Epithelial cell of proximal tubule (primary cell): ENCODE measurements at places on chromosomes 2 and 18.
A peak's percentile ranks its signal among the peaks of the same experiment; 100 is the strongest.

DNA sequence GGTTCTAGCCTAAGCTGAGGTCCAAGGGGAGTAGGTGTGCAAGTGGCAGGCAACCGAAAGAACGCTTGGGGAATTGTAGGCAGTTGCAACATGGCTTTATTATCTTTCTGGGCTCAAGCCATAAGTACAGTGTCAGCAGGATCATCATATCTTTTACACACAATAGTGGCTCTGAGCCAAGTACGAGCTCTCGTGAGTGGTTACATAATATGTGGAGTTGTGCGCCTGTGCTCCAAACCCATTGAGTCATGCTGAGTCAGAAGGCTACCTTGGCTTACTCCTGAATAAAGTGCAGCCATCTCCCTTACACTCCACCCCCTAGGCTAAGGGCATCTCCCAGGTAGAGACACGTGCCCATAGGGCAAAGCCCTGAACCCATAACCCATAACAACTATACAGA is 233.9 kb downstream of the SATB2 start:
- no peak for DNase-seq

- no peak for DNase-seq
These were observed 13.9 kb downstream of the ODC1 start for GRCh38 chr2:10433947-10434885.

DNA sequence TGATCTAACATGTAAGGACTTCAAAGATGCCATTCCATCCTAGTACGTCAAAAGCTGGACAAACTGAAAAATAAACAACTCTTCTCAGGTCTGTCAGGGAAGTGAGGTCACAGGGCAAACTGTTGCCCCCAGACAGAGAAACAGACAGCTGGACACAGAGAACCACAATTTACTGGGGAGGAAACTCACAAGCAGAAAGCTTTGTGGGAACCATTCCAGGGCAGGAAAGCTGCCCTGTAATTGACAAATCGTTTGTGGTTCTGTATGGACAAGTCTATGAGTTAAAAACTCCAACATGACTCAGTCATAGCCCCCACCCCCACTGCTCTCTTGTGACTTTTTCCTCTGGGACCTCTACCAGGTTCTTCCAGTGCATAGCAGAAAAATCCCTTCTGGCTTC is 28.4 kb downstream of the MCEE start:
- DNase-seq = no peak

DNA sequence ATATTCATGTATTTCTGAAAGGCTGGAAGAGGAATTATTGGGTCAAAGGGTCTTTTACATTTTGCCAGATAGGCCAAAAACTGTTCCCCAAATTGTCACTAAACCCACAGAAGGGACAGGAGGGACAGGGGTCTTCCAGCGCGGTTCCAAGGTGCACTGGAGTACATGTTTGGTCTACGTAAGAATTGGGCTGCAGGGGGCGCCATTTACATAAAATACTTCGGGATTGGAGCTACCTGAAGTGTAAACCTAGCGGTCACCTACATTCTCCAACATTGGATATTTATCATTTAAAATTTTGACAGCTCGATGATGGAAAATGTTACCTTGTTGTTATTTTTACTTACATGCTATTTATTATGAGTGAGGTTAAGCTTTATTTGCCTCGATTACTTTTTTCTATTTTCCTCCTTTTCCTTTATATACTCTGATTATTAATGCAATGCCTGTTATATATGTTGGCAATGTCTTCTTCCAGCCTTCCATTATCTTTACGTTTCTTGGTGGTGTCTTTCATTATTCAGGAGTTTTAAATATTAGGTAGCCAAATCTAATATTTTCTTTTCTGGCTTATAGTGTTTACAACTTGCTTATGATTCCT is 43.0 kb upstream of the RAB6C start:
- no peak for DNase-seq

GRCh38 chr18:44798433-44799048 is 117.9 kb downstream of the SETBP1 start:
- no peak for DNase-seq

- DNase-seq = no peak
These were observed at the start of gene COL3A1 for GRCh38 chr2:188974164-188974563. COL3A1 (plus strand) TSS chr2:188974373; CDS start chr2:188974490, 117 bp downstream.

DNA sequence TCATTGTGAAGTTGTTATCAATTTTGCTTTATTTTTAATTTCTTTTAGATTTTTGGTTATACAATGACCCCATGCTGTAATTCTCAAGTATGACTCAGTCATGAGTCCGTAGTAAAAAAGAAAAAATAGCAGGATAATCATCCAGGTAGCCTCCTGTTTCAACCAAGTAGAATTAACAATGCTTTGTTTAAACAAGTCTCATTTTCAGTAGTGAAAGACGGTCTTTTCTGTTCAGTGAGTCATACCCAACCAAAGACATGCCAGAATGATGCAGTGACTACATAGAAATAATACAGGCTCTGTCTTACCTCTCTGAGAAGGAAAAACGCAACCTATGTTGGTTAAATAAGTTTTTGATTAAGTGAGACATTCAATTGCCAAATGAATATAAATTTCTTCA is 67.8 kb upstream of the DSC1 start:
- DNase-seq = peak; percentile 74

- no peak for DNase-seq
These were observed 8.2 kb downstream of the MALL start for GRCh38 chr2:110107092-110108079.

DNA sequence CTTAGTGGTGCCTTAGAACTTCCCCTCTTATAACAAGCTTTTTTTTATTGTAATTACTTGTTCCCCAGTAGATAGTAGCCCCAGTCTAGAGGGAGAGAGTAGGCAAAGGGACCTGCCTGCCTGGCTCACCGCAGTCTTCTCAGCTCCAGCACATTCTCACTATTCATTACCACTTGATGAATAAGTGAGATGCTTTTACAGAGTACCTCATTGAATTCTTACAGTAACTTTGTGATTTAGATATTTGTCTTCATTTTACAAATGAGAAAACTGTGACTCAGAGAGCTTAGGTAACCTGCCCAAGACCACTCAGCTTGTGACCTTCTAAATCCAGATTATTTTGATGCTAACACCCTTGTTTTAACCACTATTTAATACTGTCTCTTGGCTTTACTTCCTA is 77.8 kb downstream of the CHRNA1 start:
- no peak for DNase-seq

- no peak for DNase-seq
These were observed 1319.7 kb upstream of the CRIM1 start for GRCh38 chr2:35035883-35036282.

DNA sequence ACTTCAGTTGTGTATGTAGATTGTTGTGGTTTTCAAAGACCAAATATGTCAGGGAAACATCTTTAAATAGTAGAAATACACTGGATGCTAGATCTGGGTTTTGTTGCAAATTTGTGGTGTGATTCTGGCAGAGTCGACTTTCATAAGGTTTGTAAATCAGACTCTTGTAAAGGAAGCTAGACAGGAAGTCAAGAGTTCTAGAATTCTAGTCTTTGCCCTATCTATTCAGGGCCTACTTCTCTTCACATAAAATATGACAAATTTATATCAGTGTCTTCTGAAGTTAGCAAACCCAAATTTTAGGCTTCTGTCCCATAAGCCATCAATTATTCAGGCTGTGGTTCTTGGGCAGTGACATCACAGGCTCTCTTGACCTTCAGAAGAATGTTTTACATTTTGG is 1579.2 kb upstream of the PIK3C3 start:
- no peak for DNase-seq

- DNase-seq = no peak
These were observed 1280.6 kb upstream of the NRXN1 start for GRCh38 chr2:52312486-52312885.

DNA sequence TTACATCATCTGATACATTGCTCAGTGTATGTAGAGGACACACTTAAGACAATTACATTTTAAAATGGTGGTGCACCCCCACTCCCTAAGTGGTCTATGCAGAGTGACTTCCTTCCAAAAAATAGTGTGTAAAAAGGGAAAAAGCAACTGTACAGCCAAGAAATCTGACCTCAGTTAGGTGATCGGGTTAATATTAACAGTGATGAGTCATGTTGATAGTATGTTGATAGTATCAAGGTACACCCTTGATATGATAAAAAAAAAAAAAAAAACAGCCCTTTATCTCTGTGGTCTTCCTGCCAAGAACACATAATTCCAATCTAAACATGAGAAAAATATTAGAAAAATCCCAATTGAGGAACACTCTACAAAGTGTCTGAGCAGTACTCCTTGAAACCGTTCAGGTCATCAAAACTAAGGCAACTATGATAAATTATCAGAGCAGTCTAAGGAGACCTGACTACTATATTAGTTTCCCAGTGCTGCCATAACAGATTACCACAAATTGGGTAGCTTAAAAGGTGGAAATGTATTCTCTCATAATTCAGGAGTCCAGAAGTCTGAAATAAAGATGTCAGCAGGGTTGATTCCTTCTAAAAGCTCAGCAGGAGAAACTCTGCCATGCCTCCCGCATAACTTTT is 171.9 kb downstream of the ARHGAP28 start:
- no peak for DNase-seq

DNA sequence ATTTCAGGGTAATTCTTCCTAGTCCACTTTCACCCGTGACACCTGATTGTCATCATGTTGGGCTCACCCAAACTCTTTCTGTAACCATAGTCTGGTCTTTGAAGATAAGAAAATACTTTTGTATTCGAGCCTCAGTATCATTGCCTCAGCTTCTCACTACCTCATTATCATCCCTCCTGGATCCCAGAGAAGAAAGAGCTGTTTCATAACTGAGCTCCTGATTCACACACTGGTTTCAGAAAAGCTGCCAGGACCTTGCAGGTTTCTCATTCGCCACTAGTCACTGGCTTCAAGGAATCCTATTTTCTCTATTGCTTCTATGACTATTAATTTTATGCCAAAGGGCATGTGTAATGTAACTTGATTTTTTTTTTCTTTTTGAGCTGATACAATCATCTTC is 2.9 kb upstream of the CRIM1 start:
- no peak for DNase-seq

- no peak for DNase-seq
These were observed 108.0 kb downstream of the TWIST2 start for GRCh38 chr2:238955648-238956531.

- no peak for DNase-seq
These were observed 35.0 kb downstream of the HPCAL1 start for GRCh38 chr2:10337449-10338269.

DNA sequence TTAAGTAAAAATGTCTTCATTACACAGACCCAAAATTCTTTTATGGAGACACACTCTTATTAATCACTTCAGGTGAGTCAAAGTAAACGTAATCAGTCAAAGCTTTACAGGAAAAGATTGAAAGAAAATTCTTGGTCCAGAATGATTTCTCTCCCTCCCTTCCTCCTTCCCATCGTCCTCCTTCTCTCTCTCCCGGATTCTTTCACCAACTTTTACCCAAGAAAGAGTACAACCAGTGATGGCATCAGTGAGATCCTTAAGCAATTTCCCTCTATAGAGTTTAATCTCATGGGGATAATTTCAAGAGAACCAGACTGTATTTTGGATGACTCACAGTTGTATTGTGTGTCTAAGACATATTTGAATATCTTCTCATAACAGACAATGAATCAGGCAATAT is 258.1 kb downstream of the ALK start:
- DNase-seq = no peak

DNA sequence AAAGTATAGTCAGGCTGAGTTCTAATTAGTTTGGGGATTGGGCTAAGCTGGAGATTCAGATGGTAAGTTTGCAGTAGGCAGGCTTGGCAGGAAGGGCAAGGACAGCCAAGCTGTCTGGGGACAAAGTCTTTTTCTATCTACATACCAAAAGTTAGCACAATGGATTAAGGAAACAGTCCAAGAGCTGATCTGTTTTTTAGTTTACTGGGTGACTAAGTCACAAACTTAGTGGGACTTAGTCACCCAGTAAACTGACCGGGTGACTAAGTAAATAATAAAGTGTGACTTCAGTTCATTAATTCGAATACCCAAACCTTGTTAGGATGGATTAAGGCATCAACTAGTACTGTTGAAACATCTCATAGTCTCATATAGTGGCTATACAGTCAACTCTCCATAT is 1386.0 kb upstream of the CELF4 start:
- DNase-seq = no peak

GRCh38 chr2:177037569-177037968 is 175.0 kb upstream of the HNRNPA3 start:
- no peak for DNase-seq

DNA sequence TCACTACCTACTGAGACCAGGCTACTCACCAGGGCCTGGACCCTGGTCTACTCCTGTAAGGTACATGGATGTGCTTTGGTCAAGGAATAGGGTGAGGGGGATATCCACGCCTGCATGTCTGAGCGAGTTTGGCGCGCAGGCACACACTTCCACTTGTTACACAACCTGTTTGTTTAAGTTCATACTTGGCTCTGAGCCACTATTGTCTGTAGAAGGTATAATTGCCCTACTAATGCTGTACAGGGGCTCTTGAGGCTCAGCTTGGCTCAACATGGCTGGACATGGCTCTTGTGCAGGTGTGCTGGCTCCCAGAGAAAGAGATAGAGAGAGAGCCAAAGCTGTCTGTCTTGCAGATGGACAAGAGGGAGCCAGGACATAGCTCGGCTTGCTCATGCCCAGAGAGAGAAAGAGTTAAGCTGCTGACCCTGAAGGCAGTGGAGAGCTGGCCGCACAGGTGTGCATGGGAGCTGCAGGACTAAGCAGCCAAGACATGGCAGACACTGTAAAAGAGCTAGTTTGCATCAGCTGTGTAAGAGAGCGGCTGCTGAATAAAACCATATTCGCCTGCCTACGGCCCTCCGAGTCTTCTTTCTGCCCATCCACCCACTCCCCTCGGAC is 35.2 kb downstream of the NPPC start:
- no peak for DNase-seq

- no peak for DNase-seq
These were observed 57.5 kb upstream of the CPO start for GRCh38 chr2:206881708-206882410.

DNA sequence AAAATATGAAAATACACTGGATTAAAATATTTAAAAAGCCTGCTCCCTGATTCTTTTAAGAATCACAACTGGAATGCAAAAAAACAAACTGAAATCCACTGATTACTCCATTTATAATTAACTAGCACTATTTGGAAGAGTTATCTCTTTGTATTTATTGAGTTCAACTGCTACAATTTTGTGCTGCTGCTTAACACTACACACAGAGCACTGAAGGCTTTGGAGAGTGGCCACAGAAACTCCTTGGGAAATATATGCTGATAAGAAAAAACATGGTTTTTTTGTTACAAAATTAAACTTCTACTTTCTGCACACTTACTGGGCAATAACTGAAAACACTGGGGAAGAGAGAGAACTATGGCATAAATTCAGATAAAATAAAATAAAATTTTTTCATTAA is 19.8 kb upstream of the BZW1 start:
- DNase-seq = no peak
